Activated CD4-positive, alpha-beta memory T cell treated with anti-CD3 and anti-CD28 coated beads, Interleukin-2, amount 10 ng/mL, durations not matched to agents 7 days and 5 days (primary cell): ENCODE measurements at places on chromosomes 2 and 18.

GRCh38 chr2:4047961-4048891, 344.9 kb downstream of the DCDC2C start:
- DNase-seq, result peak; percentile 38

DNA sequence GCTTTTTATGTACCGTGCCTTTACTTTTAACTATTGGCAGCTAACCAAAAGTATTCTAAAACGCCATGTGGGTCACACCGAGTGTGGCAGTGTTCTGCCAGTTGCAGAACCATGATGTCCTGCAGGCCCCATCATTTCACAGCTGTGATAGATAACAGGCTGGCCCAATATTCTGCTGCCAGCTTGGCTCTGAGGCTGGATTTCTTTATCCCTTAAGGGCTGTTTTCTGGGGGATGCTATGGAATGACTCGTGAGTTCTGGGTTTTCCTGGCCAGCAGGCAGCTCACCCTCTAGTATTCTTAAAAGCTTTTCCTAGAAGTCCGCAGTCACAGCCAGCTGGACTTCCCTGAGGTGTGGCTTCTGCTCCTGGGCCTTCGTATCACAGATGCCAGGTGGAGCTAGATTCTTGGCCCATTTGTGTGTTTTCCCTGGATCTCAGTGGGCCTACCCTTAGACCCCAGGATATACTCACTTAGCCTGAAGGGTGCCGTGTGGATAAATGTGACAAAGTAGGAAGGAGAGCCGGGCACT, 41.0 kb downstream of the FHOD3 start:
- no peak for DNase-seq

GRCh38 chr2:181949047-181949446, 36.6 kb upstream of the PPP1R1C start:
- no peak for DNase-seq

GRCh38 chr2:240952496-240953246, 45.7 kb upstream of the SNED1 start:
- no peak for DNase-seq

DNA sequence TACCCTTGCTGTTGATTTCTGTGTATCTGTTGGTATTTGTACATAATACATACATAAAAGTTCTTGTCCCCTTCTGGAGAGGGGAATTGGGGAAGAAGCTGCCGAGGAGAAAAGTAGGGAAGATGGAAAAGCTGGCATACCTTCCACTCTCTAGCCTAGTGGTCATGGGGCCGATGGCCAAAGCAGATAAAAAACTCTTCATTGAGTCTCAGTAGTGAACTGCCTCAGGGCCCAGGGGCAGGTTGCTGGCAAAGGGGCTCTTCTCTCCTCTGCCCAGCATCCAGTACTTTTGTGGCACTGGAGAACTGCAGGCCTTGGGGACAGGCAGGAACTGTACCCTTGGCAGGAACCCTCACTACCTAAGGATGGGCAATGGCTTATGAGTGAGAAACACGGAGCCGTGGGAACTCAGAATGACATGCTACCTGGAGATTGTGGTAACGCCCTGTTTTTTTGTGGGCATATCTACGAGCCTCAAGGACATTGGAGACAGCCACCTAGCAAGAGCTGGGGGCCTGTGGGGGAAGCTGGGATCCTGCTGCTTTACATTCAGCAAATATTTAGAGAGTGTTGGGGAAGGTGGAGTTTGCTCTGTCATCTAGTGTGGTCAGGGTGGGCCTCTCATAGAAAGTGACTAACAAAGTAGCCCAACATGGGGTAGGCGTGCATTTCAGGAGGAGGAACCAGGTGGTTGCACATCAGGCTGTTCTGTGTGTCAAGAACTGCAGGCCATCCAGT, 22.6 kb upstream of the ITGB6 start:
- no peak for DNase-seq

DNA sequence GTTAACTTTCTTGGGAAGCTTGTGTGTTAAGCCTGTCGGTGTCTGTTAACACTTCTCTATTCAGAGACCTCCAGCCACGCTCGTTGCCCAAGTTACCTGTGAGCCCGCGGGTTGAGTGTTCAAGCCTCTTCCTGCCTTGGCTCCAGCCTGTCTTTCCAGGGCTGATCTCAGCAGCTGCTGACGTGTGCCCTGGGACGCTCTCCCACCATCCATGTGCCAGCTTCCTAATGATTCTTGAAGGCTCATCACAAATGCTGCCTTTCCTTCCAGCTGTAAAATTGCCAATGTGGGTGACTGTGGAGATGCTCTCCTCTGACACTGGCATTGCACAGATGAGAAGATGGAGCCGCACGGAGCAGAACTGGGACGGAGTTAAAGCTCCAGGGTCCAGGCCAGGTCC, 6.1 kb downstream of the RNF144A start:
- no peak for DNase-seq

DNA sequence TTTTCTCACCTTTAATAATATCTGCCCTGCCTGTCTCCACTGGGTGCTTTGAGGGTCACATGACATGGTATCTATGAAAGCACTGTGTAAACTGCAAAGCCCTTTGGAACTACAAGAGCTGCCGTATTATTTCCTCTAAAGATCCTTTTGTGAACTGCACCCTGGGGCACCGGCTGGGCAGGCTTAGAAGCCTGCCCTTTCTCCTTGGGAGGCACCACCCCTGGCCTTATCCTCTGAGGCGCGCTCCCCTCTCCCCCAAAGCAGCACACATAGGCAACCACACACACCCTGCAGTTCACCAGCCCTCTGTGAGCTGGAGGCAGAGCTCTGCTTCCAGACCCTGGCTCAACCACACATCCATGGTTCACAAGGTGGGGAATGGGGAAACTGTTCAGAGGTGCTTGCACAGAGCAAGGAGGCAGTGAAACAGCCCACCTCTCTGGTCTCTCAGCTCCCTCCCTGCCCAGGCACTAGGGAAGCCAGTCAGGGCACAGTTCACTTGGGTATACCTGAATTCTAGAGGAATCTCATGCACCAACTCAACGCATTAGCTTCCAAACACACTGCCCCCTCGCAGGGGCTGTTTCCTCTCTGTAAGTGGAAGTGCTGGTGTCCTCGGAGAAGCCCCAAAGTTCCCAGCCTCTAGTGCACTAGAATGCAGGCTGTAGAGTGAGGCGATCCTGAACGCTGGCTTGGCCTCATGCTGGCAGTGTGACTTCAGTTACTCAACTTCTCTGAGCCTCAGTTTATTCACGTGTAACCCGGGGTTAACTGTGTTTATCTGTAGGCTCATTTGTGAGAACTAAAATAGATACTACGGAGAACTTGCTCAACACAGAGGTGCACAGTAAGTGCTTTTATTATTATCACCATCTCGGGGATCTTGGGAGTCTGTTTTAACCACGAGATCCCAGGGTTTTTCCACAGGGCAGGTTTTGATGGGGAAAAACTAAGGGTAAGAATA, 11.0 kb downstream of the SIGLEC15 start:
- no peak for DNase-seq

GRCh38 chr18:69943021-69943420, 4.7 kb downstream of the CD226 start:
- DNase-seq, result no peak

GRCh38 chr2:26503231-26503880, 25.4 kb upstream of the OTOF start:
- DNase-seq, result peak; percentile 89

- DNase-seq, result no peak
Measured at GRCh38 chr18:75574187-75574586, 146.7 kb upstream of the SMIM21 start.

- no peak for DNase-seq
Measured at GRCh38 chr18:31230495-31230894, 67.8 kb upstream of the DSC1 start.

DNA sequence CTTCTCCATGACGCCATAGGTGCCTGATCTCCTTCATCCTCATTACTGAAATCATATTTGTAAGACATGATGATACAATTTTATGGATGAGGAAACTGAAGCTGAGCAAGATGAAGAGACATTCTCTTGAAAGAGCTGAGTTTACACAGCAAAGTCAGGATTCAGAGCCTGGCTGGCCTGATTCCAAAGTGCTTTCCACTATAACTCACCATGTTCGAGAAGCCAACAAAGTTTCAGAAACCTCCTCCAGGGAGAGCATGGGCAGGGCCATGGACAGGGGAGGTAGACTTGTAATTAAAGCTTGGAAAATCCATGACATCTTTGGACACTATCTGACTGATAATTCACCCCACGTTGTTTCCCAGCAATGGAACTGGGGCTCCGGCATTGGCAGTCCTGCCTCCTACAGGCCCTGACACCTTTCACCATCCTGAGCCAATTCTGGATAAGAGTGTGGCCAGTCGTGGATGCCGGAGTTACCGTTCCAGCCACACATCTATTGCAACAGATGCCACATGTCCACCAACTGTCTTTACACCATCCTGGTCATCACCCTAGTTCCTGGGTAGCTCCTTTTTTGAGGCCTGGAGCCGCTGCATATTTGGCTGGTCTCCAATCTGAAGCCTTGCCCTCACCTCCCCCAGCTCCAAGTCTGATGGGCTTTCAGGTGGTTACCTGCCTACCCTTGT, 85.0 kb upstream of the PPP1CB start:
- DNase-seq, result no peak

GRCh38 chr2:100265226-100265625, 57.1 kb downstream of the LONRF2 start:
- no peak for DNase-seq

DNA sequence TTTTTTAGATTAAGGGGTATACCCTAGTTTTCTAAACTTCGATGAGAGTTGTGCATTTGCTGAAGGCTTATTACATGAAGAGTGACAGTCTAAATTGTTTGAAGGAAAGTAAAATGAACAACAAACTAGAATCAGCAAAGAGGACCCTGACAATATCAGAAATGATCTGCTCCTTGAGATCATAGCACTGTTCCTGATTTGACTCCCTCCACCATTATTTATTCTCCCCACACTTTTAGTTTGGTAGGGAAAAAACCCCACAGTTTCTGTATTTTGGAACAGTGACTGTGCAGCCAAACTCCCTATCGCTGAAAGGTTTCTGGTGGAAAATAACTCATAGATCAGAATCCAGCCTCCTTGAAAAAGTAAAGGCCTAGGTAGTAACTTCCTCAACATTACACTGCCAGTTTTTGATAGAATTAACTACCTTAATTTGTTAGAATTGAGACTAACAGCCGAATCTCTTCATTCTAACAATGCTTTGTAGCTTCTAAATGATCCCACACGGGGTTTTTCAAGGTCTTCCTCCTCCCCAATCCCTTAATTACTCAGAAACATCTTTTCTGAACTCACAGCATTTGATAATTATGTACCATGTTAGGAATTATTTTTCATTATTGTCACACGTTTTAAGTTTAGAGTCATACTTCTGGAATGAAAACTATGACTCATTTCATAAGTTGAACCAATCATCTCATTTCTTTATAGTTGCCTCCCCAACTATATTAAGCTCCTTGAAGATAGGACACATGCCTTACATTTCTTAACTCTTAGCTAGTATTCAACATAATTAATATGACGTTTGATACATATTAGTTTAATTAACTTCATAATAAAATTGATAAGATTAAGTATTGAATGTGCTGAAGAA, 2.9 kb downstream of the MYL12A start:
- no peak for DNase-seq

- no peak for DNase-seq
Measured at GRCh38 chr2:222827417-222827816, 33.4 kb upstream of the ACSL3 start.

DNA sequence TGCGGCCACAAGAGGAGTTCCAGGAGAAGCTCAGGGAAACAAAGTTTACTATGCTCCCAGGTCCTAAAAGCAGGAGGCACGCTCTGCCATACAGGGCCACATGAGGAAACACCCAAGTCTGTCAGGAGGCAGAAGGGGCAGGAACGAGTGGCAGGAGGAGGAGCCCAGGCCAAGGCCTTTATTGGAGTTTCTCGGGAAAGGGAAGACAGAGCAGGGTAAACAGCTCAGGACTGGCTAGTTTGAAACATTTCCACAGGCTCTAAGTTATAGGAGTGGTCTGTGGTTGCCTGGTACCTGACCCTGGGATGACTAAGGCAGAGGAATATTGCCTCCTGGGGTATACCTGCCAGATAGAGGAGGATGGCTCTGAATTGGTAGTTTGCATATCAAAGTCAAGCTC, 3.7 kb upstream of the ZNF638 start:
- DNase-seq, result no peak
